ENCODE measurements at places on chromosomes 2 and 18.

GRCh38 chr18:40534723-40535122 is 1420.3 kb upstream of the PIK3C3 start:
- DNase-seq = no peak

DNA sequence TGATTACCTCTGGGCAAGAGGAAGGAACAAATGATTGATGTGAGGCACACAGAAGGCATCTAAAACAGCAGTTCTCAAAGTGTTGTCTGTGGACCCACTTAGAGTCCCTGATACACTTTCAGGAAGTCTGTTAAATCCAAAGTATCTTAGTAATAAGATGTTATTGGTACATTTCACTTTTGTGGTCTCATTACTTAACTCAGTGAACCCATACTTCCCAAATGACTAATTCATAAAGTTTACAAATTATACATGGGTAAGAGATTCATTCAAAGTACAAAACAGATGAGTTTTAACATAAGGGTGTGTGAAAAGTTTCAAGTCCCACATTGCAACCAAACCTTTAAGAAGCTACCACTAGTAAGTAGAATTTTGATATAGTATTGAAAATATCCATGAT is 440.5 kb downstream of the NUP35 start:
- DNase-seq = no peak

DNA sequence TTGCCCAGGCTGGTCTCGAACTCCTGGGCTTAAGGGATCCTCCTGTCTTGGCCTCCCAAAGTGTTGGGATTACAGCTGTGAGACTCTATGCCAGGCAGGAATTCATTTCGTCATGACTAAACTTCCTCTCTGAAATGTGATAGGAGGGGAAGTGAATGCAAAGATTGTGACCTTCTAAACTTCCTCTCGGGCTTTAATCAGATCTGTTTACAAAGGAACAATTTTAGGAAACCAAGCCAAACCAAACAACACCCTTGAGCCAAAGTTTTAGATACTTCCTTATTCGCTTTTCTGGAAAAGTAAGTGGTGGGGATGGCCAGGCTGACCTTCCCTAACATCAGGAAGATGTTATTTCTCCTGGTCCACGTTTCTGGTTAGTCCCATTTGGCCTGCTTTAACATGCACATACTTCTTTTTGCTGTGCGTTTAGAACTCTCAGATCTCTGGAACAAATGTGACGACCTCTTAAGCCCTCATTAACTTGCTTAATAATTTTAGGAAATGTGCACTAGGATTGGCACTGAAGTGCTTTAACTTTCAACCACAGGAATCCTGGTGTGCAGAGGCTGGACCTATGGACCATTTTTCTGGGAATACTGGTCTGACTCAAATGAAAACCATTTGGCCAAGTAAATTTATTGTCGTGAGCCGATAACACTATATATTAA is 33.2 kb upstream of the YES1 start:
- DNase-seq = no peak

GRCh38 chr18:3250237-3251107 is 2.9 kb downstream of the MYL12A start:
- no peak for DNase-seq

DNA sequence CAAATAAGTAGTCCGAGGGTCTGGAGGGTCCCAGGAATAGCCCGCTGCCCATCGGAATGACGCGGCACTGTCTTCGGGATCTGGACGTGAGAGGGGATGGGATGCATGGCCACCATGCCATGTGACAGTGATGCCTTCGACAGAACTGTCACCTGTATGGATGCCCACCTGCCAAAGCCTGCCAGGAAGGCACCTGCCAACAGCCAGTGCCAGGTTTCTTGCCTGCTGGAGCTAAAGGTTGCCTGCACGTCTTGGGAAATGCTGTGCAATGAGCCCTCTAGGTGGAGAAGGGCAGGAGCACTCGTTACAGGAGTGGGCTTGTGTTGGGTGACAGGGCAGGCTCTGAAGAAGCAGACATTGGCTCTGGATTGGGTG is 20.5 kb downstream of the GPR35 start:
- DNase-seq = no peak

Data from NCI-H2081 treated with DMSO at 0.1 percent for 48 hours (cell line).